Activated gamma-delta T cell (primary cell): ENCODE measurements at places on chromosomes 5 and 9.

GRCh38 chr5:3303777-3304176 is 291.9 kb upstream of the IRX1 start:
- no peak for DNase-seq

GRCh38 chr9:93128715-93129224 is 5.3 kb downstream of the NINJ1 start:
- no peak for DNase-seq

GRCh38 chr5:58156361-58156760 is 303.5 kb downstream of the PLK2 start:
- DNase-seq: no peak

GRCh38 chr5:176784218-176785165 is 25.9 kb upstream of the UNC5A start:
- no peak for DNase-seq

DNA sequence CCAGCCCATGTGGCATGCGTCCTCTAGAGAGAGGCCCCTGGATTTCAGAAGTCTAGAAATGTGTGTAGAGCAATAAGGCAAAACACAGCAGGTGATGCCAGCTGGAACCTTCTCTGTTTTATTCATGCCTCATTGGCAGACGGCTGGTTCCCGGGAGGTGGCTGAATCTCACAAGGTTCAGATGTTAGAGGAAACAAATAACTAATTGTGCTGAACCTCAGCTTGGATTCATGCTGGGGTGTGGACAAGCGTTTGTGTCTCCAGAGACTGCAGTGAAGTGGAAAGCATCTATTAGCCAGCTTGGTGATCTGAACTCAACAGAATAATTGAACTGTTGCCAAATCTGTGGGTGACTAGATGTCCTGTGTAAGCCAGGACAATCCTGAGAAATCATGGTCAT is 131.1 kb upstream of the NR4A3 start:
- no peak for DNase-seq

DNA sequence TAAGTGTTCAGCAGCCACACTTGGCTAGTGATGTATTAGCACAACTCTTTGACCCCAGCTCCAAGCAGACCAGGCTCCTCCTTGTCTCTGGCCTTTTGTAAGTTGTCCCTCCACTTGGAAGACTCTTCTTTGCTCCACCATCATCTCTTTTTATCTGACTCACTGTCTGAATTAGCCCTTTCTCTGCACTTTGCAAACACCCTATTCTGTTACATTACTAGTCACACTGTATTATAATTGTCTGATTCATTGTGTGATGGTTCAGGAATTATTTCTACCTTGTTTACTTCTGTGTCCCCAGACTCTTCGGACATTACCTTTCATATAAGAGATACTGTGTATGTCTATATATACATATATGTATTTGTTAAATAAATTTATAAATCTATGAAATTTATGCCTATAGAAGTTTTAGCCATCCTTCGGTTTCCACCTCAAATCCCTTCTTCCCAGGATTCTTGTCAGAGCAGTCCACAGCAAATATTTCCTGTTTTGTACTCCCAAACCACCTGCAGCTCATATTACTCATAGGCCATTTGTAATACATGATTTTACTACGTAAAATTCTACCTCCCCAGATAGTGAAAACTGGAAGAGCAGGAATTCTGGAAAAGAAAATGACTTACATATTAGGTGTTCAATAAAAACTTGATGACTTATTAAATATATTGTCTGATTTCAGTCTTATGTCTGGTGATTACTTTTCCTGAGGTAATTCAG is 69.0 kb downstream of the MTAP start:
- DNase-seq: no peak

DNA sequence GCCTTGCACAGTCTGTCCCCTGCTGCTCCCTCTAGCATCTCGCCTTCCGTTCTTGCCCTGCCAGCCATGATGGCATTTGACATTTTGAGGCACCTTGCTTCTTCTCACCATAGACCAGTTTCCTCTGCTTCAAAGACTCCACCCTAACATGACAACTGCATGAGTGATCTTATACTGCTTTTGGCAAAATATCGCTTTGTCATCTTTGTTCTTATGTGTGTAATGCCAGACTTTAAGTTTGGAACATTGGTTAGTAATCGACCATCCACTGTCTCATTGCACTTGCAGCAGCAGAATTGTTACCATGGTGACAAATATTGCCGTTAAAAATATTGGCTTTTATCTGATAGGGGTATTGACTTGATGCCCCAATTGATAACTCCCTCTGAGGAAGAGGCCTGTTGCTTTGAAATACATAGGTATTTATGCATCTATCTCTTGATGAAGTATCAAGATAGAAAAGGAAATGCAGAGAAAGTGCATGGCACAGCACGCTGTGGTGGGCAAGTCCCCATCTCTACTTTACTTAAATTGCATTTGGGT is 6.8 kb downstream of the GARIN3 start:
- DNase-seq: no peak

GRCh38 chr9:32378496-32378895 is 5.9 kb upstream of the ACO1 start:
- no peak for DNase-seq

- DNase-seq: no peak
Measured at GRCh38 chr5:170183816-170184687, 48.7 kb upstream of the C5orf58 start.

DNA sequence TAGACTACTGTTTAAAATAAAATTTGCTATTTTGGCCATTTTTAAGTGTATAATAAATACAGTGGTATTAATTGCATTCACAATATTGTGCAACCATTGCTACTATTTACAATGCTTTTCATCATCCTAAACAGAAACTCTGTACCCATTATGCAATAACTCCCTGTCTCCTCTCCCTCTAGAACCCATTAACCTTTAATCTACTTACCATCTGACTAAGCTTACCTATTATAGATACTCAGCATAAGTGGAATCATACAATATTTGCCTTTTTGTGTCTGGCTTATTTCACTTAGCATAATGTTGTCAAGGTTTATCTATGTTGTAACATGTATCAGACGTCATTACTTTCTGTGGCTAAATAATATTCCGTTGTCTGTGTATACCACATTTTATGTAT is 25.9 kb downstream of the CD14 start:
- no peak for DNase-seq

DNA sequence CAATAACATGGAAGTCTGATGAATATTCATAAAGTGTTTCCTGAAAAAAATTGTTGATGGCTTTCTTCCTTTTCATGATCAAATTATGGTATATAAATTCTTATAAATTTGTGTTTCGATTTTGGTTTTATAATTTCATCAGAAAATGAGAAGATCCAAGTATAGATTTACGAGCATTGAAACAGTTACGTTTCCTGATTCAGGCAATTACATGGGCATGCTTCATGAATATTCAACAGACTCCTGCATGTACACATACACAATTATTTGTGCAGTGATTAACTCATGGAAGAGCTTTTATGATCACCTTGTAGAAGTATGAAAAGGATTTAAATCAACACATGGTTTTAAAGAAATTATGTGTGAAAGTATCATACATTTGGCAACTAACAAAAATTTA is 136.7 kb downstream of the MPDZ start:
- no peak for DNase-seq

DNA sequence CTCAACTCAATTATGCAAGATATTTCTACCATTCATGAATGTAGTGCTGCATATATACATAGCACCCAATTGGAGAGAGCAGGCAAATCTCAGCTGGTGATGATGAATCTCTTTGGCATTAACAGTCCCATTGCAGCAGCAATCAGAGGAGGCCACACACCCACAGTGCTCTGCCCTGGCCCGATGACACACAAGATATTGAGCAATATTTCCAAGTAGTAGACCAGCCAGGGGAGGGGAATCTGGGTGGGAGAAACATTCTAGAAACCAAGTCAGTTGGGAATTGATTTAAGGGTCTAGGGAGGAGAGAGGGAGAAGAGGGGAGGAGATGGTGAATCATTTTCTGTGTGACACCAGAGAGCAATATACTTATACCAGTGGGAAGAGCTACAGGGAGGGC is 14.9 kb upstream of the C5orf63 start:
- DNase-seq: no peak

DNA sequence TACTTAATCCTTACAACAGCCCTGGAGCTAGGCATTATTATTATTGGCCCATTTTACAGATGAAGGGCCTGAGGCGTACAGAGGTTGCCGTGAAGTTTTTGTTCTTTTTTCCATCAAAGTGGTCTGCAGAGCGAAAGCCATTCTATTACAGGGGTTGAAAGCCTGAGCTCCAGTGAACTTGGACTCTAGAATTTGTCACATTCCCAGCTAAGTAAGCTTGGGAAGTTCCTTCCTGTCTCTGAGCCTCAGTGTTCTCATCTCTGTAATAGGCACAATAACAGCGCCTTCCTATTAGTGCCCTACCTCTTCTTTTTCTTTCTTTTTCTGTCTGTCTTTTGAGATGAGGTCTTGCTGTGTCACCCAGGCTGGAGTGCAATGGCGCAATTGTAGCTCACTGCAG is 44.2 kb upstream of the NKX2-5 start:
- DNase-seq: no peak

GRCh38 chr9:87499424-87500017 is 1.9 kb downstream of the DAPK1 start:
- DNase-seq: no peak

DNA sequence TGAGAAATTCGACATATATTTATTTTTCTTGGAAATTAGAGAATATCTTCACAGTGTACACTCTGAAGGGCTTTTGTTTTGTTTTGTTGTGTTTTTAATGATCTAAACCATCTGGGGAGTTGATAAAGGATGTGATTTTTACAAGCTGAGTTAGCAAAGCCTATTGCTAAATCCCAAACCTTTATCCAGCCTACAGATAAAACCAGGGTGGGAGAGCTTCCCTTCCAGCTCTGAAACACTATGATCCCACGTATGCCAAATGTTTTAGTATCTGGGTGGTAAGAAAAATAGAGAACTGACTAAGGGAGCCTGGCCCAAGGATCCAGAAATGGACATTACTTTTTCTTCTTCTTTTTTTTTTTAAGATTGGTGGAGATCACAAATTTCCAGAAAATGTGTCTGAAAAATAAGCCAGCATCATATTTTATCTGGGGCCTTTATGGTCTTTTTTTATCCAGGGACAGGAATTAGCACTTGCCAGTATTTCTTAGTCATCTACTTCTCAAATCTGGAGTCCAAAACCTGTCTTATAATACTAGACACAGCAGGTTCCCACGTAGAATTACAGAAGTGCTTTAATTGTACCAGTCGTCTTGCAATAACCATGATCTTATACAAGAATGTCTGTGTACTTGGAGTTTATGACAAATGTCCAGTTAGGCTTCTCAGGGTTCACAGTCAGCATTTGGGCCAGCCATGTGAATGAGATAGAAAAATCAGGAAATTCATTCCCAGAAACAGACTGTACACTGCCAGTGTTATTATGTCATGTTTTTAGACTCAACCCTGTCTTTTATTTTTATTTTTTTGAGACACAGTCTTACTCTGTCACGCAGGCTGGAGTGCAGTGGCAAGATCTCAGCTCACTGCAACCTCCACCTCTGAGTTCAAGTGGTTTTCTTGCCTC is 290.8 kb upstream of the MPDZ start:
- DNase-seq: no peak

DNA sequence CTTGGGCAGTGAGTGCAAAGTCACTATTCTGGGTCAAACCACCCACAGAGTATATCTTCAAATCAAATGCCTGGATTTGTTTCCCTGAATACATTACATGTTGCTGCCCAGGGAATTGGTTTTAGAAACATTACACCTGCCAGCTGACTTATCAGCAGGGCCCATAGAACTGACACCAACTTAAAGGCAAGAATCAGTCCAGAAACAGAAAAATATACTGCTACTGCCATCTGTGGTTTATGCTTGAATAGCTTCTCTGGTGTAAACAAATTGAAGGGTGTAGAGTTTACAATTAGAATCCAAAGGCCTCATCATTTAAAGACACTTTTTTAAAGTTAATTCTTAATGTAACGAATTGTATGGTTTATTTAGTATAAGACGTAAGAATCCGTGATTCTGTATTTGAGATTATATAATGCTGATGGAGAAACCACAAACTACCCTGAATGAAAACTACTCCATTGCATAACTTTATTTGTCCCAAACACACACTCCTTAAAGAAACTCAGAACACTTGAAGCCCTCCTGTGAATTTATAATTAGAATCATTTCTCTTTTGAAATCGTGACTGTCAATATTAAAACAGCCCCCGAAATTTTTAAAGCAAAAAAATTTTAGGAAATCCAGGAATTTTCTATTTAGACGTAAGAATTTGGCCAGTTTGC is 6.2 kb downstream of the NR6A1 start:
- DNase-seq: no peak

- no peak for DNase-seq
Measured at GRCh38 chr9:83675466-83675865, 32.3 kb downstream of the UBQLN1 start.

GRCh38 chr9:87887661-87888480 is 5.2 kb downstream of the SPATA31E1 start:
- DNase-seq: no peak

DNA sequence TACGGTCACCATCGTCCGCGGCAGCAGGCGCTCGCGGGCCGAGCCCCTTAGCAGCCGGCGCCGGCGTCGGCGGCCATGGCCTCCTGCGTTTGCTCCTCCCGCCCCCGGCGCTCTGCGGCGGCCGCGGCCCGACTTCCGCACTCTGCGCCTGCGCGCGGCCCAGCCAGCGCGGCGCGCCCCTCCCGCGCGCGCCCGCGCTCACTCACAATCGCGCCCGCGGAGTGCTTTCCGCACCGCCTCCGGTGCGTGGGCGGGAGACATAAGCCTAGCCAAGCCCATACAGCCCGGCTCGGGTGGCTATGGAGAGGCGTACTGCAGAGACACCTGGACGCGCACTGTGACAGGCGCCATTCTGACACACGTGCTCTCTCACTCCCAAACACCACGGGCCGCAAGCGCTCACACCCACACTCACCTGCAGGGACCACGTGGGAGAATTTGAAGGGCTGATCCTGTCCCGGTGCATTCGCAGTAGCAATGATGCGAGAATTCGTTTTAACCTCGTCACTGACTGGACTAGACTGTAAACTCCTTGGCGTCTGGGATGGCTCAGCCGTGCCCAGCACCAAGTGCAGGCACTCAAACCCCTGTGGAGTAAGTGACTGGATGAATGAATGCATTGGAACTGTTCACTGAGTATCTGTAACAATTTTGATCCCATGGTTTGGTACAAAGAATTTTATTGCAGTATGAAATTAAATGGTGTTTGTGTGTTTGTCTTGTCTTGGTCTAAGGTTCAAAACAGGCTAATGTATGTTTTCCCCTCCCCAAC is at the start of gene RNF145:
TSS of gene RNF145 (minus strand) at position 116 of the 772 bp plus-strand sequence. CDS start 5,936 bp downstream, outside the sequence.
- peak; percentile 85 for DNase-seq

GRCh38 chr5:180898621-180899246 is at the start of gene BTNL8:
Gene BTNL8, plus strand, starts transcription at chr5:180899159. Its CDS starts 152 bp downstream, at chr5:180899311.
- no peak for DNase-seq
